ENCODE measurements at places on chromosomes 2 and 18.

GRCh38 chr2:182240862-182241371 is 185.9 kb downstream of the PDE1A start:
- peak; percentile 17 for DNase-seq

GRCh38 chr2:207113414-207113813 is 52.3 kb downstream of the KLF7 start:
- DNase-seq = no peak

- no peak for DNase-seq
Measured at GRCh38 chr2:103196802-103197201, 435.0 kb downstream of the TMEM182 start.

DNA sequence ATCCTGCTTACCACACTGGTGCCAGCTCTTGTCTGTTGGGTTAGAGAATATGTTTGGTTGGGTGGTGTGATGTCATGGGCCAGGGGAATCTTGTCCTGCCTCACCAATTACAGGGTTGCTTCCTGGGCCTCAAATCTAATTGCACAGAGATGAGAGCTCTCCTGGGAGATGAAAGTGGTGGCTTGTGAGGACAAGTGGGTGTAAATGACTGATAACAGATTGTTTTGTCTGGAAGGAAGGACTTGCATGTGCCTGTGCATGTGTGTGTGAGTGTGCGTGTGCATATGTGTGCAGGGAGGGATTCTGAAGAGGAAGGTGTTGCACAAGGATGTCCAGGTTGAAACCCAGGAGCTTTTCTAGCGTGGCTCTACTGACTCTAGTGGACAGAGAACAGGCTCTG is 271.9 kb downstream of the LOXHD1 start:
- DNase-seq = no peak

GRCh38 chr18:49089049-49089448 is 138.3 kb upstream of the SMAD7 start:
- DNase-seq = no peak

DNA sequence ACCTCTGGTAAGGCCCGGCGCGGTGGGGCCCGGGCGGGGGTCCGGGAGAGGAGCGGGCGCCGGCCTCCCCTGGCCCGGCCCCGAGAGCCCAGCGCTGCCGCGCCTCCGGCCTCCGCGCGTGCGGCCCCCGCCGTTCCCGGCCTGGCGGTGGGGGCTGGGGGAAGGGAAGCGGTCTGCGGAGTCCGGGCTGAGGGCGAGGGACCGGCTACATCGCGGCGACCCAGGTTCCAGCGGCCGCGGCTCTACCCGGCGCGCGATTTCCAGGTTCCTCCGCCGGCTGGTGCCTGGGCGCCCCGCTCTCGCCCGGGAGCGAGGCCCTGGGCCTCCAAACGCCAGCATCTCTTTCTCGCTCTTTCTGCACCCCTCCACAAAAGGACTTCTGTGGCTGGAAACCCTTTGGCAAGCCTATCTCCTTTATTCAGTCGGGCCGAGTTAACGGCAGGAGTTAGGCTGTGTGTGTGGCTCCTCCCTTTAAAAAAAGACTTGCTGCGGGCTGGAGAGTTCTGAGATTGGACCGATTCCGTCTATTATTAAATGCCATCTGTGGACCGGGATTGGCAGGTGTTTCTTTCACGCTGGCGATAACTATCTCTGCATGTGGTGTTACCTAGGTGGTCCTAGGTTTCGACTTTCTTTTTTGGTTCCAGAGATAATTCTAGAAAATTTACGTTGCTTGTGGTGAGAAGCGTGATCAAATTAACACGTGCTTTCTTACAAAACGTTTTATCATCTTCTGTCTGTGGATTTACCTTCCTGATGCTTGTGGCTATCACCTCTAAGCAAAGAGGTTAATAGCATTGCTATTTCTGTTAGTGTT is 592 bp downstream of the ME2 start:
- peak; percentile 47 for DNase-seq

DNA sequence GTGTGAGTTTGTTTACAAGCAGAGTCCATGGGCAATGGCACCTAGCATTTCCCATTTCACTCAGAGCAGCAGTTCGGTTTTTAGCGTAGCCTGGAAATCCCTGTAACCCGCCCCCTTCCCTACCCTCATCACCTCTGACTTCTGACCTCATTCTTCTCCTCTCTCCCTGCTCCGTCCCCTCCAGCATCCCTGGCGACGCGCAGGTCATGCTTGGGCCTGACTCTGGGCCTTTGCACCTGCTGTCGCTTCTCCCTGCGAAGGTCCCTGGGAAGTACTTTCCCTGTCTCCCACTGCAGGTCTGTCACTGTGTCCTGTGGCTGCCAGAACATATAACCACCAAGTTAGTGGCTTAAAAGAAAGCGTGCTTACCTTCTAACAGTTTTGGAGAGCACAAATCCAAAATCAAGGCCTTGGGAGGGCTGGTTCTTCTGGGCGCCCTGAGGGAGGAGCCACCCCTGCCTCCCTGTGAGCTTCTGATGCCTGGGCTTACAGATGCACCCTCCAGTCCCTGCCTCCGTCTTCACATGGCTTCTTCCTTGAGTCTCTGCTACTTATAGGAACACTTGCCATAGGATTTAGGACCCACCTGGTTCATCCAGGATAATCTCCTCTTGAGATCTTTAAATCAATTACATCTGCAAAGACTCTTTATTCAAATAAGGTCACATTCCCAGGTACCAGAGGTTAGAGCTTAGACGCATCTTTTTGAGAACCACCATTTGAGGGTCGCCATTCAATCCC is 8.1 kb upstream of the RAB17 start:
- DNase-seq = no peak
